Activated CD8-positive, alpha-beta memory T cell treated with anti-CD3 and anti-CD28 coated beads for 24 hours (primary cell): ENCODE measurements at places on chromosomes 11 and 22.
A peak's percentile ranks its signal among the peaks of the same experiment; 100 is the strongest.

- DNase-seq = no peak
These were observed 7.4 kb downstream of the CAPN5 start for GRCh38 chr11:77074205-77074604.

DNA sequence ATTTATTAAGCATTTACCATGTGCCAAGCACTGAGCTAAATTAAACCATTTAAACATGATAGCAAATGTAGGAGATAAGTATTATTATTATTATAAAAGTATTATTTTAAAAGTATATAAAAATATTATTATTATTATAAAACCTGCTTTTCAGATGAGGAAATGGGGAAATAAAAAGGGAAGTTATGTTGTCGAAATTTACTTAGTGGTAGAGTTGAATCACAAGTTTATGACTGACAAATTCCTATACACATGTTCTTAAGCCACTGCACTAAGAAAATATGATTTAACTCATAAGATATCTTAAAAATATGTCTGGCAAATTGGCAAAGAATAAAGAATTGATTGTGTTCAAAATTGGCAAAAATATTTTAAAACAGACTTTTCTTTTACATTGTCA is 53.8 kb downstream of the CASP12 start:
- DNase-seq = no peak

GRCh38 chr22:41905411-41906202 is 9.3 kb downstream of the SHISA8 start:
- DNase-seq = no peak

- no peak for DNase-seq
These were observed 209.7 kb upstream of the ARHGAP20 start for GRCh38 chr11:110921742-110922521.

- DNase-seq = no peak
These were observed 49.2 kb upstream of the CCDC34 start for GRCh38 chr11:27412192-27412691.

GRCh38 chr11:114134870-114135269 is 75.4 kb downstream of the ZBTB16 start:
- DNase-seq = no peak

DNA sequence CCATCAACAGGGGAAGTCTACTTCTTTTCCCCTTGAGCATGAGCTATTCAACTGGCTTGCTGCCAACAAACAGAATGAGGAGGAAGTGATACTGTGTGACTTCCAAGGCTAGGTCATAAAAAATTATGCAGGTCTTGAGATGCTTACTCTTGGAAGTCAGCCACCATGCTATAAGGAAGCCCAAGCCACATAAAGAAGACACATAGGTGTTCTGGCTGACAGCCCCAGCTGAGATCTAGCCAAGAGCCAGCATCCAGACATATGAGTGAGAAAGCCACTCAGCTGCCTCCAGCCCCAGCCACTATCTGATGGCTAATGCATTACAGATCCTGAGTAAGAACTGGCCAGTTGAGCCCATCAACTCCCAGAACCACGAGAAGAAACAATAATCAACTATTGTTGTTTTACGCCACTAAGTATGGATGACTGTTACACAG is 31.0 kb upstream of the PPP2R1B start:
- no peak for DNase-seq

GRCh38 chr22:33921525-33922348 is 1.5 kb upstream of the LARGE1 start:
- DNase-seq = peak; percentile 59

- no peak for DNase-seq
These were observed 7.1 kb upstream of the SLC35E4 start for GRCh38 chr22:30628491-30628890.

- no peak for DNase-seq
These were observed 154.1 kb downstream of the ENTHD1 start for GRCh38 chr22:39739338-39740027.

- DNase-seq = peak; percentile 86
These were observed at the start of gene GRK3 for GRCh38 chr22:25564320-25564978. GRK3 (plus strand) TSS chr22:25564675; CDS start chr22:25565041, 366 bp downstream.

DNA sequence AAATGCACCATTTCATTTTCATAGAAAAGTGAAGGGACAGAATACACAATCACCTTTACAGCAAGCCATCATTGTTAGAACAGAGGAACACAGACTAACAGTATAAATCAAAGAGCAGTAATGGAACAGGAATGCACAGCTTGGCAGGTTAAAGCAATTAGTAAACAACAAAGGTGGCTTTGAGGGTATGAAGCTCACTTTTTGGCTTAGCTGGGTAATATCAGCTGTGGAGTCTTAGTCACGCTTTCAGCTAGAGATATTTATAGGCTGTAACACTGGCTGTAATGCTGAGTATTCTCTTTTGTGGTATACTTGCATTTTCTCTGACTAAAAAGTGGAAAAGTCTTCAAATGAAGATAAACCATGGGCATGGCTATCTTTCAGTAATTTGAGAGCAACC is 1780.5 kb downstream of the LRRC4C start:
- no peak for DNase-seq

GRCh38 chr11:70079691-70080090 is 1.6 kb downstream of the ANO1 start:
- no peak for DNase-seq

GRCh38 chr22:27032091-27032761 is 374.8 kb downstream of the MIAT start:
- no peak for DNase-seq

DNA sequence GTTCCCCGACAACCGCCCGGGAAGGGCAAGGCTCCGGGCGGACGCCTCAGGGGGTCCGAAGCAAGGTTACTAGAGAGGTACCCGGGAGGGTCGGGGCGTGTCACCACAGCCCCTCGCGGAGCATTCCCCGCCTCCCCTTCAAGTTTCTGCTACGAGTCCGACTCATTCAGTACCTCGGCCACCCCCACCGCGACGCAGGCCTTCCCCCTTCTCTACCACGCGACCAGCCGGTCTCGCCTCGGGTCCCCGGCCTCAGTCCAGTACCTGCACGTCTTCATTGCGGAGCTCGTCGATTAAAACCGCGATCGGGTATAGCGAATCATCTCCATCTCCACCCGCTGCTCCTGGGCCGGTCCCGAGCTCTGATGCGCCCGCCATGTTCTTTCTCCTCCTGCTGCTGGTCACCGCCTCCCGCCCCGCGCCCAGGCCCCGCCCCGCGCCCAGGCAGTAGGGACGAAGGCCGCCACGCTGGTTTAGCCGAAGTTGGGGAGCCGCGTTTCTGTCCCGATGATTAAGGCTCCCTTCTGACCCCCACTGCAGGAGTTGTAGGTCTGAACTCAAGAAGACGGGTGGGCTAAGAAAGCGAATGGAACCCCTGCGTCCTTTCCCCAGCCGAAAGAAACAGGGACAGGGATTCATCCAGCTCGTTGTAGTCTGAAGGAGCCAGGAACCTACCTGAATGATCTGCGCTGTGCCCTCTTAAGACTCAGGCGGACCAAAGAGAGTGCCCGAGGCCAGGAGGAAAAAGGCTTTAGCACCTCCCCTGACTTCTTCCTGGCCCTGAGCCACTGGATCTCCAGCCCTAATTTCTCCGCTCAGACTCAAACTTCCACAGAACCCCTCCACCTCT is at the start of gene PPP2R1B:
Gene PPP2R1B (minus strand): TSS at position 406 of the 850 bp plus-strand sequence. CDS start 28 bp downstream, at position 378.
- peak; percentile 90 for DNase-seq

- DNase-seq = no peak
These were observed 24.4 kb downstream of the ARHGAP8 start for GRCh38 chr22:44776605-44777363.

- no peak for DNase-seq
These were observed 1252.7 kb downstream of the BRD1 start for GRCh38 chr22:48574776-48575617.

GRCh38 chr22:19133561-19133960 is 2.5 kb downstream of the TSSK2 start:
- DNase-seq = no peak

- DNase-seq = no peak
These were observed 716 bp upstream of the TYMP start for GRCh38 chr22:50530580-50530876.

DNA sequence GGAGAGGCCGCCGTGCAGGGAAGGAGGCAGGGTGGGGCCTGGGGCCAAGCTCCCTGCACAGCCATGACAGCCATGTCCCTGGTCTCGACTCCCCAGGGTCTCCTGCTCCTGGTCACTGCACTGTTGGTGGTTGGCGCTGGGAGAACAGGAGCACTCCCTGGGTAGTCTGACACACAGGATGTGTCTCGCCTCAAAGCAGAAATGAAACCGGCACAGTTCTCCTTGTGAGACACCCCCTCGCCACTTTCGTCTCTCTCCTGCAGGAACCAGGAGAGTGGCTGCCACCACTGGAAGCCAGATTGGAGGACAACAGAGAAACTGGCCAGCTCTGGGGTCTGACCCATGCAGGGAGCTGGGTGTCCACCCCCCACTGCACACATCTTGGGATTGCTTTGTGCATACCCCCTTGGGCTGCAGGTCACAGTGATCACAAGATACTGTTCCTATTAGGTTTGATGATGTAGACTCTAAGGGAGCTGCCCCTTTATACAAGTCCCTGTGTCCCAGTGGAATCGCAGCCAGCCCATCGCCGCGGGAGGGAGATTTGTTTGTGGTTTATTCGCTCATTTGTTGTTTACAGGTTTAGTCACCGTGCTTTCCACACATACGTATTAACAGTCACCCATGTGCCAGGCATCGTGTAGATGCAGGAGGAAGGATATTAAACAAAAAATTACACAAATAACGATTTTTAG is 27.0 kb upstream of the YWHAH start:
- no peak for DNase-seq

GRCh38 chr11:76234021-76234415 is 27.7 kb upstream of the WNT11 start:
- no peak for DNase-seq

DNA sequence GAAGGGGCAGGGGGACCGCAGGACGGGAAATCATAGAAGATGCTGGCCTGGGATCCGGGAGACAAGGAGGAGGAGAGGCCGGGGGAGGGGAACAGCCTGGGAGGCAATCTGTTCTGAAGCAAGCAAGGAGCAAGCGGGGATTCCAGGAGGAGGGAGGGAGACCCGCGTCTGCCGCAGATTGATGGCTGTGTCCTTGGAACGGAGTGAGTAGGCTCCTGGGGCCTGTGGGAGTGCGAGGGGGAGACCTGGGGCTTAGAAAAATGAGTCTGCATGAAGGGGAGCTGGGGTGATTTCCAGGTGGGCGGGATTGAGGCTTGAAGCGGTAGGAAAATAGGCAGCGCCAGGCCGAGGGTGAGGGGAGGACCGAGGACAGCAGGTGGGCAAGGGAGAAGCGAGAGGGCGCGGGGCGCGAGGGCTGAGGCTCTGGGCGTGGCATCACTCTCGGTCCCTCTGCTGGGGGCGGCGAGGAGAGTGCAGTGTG is 1.6 kb upstream of the LRRC55 start:
- DNase-seq = no peak

- no peak for DNase-seq
These were observed 349.8 kb upstream of the B3GAT1 start for GRCh38 chr11:134761926-134762247.

DNA sequence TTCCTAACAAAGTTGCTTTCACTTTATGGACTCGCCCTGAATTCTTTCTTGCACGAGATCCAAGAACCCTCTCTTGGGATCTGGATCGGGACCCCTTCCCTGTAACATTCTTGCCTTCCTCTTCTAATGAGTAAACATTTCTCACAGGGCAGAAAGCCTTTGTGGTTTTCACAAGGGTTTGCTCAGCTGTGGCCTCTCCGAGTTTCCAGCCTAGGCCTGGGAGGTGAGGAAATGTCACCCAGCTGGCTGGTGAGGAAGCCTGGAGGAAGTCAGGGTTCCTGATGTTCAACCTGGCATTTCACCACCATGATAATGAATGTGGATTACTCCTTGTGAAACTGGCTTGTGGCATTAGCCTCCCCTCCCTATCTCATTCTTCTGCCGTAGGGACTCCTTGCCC is 224.9 kb downstream of the DSCAML1 start:
- DNase-seq = no peak

DNA sequence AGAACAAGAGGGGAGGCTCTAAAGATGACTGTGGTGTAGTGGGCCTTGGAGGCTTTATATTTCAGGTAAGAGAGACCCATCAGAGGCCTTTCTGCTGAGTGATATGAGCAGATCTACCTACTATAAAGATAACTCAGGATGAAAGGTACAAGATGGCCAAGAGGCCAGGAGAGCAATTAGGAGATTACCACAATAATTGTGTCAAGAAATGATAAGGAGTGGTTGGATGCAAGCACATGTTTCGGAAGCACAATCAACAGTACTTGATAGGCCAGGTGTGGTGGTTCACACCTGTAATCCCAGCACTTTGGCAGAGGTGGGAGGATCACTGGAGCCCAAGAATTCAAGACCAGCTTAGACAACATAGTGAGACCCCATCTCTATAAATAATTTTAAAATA is 43.8 kb downstream of the SIK3 start:
- no peak for DNase-seq

- DNase-seq = no peak
These were observed 4.6 kb upstream of the ACRV1 start for GRCh38 chr11:125685228-125685627.

DNA sequence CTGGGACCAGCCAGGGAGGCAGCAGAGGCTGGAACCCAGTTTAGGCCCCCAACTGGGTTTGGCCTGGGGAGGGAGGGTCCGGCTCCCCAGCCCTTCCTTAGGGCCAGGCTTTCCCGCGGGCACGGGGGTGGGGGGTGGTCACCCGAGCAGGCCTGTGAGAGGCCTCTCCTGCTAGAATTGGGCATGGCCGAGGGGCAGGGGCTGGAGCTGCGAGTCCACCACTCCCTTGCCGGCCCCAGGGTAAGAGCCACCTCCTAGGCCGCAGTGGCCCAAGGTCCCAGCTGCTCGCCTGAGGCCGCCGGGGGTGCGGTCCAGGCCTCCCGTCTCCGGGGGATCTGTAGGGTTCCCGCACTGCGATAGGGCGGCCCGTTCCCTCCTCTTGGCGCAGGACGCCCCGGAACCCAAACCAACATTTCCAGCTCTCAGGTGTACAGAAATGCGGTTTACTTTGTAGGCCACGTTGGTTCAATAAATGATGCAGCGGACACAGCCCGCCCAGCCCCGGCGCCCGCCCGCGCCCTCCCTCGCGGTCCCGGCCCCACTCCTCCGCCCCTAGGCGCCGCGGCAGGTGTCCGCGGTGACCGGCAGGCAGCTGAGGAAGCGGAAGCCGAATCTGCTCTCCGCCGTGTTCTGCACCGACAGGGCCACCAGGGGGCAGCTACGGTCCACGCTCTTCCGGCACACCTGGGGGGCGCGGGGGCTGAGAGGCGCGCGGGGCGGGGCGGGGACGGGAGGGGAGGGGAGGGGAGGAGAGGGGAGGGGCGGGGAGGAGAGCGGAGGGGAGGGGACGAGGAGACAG is 5.9 kb downstream of the LMNTD2 start:
- peak; percentile 87 for DNase-seq

- no peak for DNase-seq
These were observed 263.1 kb downstream of the DDX10 start for GRCh38 chr11:108927791-108928545.

GRCh38 chr11:45756384-45757010 is 48.5 kb upstream of the SLC35C1 start:
- no peak for DNase-seq

- DNase-seq = no peak
These were observed 179.8 kb downstream of the NAV2 start for GRCh38 chr11:19892387-19892786.

DNA sequence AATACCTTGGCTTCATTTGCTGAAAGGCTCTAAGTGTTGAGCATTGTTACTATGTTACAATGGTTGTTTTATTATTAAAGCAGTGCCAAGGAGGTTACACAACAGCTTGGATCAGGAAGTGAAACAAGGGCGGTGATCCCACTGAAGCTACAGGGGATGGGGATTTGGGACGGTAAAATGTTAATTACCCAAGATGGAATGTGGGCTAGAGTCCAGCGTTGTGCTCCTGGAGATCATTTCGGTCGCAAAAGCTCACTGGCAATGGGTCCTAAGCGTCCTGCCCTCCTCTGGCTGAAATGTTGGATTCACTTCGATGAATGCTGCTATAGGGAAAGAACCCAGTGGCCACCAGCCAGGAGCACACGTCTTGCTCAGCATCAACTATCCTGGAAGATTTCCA is 48.3 kb downstream of the FAM83F start:
- DNase-seq = no peak

GRCh38 chr22:41681616-41682015 is 7.1 kb downstream of the SNU13 start:
- no peak for DNase-seq
